ENCODE measurements at places on chromosomes 7 and 10.

DNA sequence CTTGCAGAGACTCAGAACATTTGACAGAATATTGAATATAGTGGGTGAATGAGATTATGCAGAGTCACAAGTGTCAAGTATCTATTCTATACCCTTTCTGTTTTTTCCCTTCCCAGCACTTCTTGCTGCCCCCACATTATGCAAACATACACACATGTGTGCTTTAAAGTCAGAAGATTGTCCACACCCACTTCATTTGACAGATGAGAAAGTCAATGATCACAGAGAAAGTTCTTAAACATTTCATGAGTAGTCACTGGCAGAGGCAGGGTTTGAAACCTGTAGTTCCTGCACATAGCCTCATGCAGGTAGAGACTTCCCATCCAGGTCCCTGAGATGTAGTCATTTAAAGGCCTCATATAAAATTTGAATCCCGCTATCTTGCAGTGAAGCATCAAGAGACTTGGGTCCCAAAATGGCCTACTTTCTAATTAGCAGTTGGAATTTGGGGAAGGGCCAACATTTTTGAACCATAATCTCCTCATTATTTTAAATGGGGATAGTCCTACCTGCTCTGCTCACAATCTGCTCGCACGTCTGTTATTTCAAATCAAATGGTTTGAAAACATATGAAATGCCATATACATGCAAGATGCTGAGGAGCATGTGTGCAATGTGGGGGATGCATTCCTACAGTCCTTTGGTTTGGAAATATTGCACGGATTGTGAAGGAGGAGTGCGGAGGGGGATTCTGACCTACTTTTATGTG, 217.8 kb downstream of the STK31 start:
- no peak for DNase-seq

GRCh38 chr10:132076578-132077081, 10.9 kb downstream of the JAKMIP3 start:
- no peak for DNase-seq

GRCh38 chr7:105097619-105098018, 83.6 kb downstream of the KMT2E start:
- no peak for DNase-seq

DNA sequence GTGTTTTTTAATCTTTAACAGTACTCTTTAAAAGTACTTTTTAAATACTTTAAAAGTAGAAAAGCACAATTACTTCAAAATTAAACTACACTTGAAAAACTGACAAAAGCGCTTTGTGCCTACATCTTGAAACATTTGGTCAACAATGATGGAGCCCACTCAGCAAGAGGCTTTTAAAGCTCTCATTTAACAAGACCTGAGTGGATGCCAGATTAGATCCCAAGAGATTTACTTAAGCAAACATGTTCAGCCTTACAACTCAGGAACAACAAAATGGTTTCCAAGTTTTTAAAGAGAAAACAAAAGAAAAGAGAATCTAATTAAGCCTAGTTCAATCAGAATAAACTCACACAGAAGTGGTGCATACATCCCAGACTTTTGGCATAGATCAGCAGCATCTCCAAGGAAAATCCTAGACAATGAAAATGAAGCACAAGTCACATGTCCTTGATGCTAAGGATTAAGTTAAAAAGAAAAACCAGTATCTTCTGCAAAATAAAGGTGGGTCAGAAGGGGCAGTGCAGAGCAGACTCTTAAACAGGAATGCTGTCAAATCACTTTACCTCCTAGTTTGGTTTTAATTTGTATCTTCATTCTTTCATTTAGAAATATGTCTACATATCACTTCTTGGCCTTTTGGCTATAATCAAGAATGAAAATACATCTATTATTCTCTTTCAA, 26.2 kb downstream of the HIBADH start:
- no peak for DNase-seq

GRCh38 chr7:142108728-142109505, 2.6 kb upstream of the MGAM2 start:
- DNase-seq, result no peak

DNA sequence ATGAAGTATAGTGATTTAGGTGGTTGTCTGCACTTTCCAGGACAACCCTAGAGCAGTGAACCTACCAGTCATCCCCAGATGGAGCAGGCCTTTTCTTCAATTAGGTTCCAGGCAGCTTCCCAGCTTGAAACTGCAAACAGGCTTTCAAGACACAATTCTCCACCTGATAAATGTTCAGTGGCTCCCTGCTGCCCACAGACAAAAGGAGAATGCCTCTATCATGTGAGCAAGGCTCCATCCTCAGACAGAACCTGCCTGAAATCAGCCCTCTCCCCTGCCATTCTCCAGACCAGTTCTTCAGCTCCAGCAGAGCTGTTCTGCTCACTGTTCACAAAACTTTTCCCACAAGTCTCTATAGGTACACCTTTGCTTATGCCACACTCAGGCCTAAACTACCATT, 22.1 kb downstream of the RELN start:
- DNase-seq, result no peak

GRCh38 chr7:111771638-111772037, 209.3 kb upstream of the IMMP2L start:
- no peak for DNase-seq

All from NCI-H1694 (cell line).